ENCODE measurements at places on chromosomes 16 and 17.

DNA sequence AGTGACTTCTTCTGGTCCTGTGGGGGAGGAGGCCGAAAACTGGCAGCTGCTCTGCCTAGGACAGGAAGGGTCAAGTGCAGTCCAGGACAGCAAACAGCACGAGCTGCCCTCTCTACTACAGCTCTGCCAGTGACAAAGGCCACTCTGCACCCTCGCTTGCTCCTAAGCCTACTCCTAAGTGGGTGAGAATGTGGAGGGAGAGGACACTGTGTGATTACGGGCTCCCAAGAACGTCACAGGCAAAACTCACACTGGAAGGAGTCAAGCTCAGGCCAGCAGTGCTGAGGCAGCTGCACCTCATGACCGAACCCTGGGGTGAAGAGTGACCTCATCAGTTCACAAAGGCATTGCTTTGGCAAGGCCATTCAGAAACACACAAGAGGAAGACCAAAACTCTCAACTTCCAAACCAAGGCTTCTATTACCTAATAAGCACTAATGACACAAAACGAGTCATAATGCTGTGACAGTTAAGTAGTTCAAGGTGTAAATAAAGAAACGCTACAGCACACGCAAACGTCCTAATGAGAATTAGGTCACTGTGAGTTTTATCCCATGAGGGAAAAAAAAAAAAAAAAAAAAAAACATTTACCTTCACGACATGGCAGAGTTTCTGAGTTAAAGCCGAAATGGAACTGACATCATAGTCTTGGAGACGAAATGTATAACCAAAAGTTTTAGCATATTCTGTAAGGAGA, 35.1 kb downstream of the MARF1 start:
- DNase-seq, result no peak

GRCh38 chr16:89256651-89257254, 39.2 kb downstream of the ZNF778 start:
- DNase-seq, result peak; percentile 79

DNA sequence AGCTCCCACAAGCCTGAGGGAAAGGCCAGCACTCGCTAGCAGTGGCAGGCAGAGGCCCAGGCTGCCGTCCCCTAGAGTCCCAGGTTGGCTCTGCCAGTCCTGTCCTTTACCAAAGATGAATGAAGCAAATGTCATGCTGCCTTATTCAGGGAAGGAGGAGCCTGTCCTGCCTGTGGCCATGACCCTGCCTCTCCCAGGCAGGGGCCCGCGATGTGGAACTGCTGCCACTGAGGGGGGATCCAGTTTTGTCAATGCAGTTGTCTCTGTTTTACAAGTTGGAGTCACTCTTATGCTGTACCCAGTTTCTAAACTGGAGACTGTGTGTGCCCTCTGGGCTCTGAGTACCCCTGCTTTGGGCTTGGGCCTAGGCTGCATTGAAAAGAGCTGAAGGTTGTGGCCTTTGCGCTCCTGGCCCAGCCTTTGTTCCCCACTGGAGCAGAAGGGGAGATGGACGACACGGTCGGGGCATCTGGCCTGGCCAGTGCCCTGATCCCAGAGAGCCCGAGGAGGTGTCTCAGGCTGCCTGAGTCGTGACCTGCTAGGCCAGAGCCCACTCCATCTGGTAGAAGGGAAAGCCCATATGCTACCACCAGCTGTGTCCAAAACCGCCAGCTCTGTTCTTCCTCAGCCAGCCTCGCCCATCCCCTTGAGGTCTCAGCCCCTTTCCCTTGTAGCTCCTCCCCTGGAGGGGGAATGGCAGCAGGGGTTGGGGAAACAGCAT, 5.5 kb downstream of the LIMD2 start:
- DNase-seq, result no peak

DNA sequence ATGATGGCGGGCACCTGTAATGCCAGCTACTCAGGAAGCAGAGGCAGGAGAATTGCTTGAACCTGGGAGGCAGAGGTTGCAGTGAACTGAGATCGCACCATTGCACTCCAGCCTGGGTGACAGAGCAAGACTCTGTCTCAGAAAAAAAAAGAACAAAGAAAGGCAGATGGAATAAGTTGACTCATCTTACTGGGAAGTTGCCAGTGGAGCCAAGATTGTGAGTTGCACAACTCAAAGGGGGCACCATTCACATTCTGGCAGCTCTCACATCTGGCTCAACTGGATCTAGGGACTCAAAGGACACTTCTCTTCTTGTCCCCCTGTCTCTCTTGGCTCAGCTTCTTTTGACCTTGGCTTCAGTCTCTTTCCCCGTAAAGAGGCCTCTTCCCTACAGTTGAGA, 53.7 kb upstream of the ETV4 start:
- DNase-seq, result no peak

DNA sequence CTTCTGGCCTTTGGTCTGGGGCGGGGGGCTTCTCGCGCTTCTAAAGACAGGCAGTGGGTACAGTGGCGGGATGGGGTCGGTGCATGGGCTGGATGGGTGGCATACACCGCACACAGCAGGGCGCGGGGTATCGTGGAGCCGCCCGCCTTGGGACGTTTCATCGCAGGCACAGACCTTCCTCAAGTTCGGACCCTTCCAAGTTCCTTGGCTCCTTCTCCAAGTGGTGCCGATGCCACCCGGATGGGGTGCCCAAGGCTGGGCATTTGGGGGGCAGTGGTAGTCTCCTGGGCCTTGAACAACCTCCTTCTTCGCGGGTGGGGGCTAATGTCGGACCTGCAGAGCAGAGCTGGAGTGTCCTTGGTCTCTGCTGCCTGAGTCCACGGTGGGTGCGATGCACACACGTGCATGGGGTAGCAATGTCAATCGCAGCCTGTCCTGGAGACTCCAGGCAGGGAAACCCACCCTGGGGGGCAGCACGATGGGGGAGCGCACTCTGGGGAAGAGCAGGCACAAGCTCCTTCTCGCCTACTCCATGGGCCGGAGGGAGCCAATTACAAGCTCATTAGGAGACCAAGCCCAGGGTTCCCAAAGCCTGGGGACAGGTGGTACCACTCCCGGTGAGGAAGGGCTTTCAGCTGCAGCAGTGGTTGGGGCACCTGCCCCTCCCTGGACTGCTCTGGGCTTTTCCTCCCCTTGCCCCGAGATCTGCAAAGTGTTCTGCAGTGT, 686 bp upstream of the MTSS2 start:
- no peak for DNase-seq

Data from CD4-positive, alpha-beta T cell treated with Interleukin-4 for 4 hours (primary cell).